ENCODE measurements at places on chromosomes 1 and 21.

GRCh38 chr1:180229483-180230415 lies at the start of gene LHX4:
TSS of gene LHX4 (plus strand) at chr1:180230264. CDS start at chr1:180230530, 266 bp downstream.
- peak; percentile 74 for DNase-seq

DNA sequence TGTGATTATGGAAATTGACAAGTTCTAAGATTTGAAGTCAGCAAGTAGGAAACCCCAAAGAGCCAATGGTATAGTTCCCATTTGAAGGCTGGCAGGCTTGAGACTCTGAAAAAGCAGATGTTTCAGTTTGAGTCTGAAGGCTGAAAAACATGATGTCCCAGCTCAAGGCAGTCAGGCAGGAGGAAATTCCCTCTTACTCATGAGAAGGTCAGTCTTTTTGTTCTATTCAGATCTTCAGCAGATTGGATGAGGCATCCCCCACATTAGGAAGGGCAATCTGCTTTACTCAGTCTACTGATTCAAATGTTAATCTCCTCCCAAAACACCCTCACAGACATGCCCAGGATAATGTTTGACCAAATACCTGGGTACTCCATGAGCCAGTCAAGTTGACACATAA lies 372.5 kb upstream of the ST6GALNAC5 start:
- peak; percentile 53 for DNase-seq

GRCh38 chr1:113917400-113918082 lies 11.6 kb upstream of the HIPK1 start:
- DNase-seq = no peak

- peak; percentile 37 for DNase-seq
These were observed 10.9 kb downstream of the ARHGEF2 start for GRCh38 chr1:155967341-155968050.

GRCh38 chr1:10186331-10187025 lies 23.9 kb upstream of the KIF1B start:
- DNase-seq = no peak

- DNase-seq = no peak
These were observed 43.3 kb downstream of the NID1 start for GRCh38 chr1:236021424-236022135.
